ENCODE measurements at places on chromosomes 1 and 21.

GRCh38 chr1:247849616-247850015 lies 7.4 kb upstream of the TRIM58 start:
- DNase-seq = no peak

DNA sequence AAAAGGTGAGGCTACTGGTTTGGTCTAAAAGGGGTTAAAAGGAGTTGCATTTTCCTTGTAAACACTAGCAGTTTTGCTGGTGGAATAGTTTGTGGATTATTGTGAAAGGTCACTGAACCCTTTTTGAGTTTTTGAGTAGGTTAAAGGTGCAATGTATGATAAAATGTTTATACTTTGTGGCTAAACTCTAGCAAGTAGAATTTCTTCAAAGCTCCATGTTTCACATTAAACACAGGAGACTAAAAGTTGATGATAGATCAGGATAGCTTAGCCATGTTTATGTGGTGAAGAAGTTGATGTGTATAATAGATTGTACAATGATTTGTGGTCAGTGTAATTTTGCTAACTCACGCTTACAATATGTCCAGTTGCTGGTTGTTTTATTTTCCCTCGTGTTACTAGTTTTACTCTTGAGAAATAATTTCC lies 13.1 kb downstream of the ZNF326 start:
- no peak for DNase-seq

DNA sequence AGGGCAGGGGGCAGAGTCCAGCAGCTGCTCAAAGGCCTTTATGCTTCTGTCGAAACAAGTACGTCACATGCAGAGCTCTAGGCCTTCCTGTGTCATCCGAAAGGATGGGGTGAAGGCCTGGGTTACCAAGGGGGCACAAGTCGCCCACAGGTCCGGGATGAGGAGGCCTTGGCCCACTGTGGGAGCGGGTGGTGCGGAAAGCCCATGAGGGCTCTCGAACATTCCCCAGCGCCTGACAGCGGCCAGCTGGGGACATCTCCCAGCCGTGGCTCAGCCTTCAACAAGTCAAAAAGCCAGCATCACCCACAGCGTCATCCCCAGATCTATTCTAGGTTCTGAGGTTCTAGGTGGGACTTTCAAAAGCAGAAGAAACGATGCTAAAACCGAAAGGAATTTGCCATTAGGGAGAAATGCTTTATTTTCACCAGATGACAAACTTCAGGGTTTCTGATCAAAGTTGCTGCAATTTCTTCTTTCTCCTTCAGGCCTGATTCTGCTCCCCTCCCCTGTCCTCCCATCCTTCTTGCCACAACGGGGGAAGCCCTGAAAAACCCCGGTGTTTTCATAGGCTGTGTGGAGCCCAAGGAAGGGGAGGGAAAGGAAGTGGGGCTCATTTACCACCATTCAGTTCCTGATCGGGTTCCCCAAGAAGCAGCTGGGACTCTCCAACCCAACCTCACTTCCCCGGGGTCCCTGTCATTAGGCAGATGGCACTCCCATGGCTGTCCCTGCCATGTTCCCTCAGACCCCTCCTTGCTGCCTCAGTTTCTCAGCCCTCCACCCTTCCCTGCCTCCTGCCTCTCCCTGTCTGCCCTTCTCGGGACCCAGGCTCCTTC lies 17.6 kb downstream of the GPR137B start:
- no peak for DNase-seq

DNA sequence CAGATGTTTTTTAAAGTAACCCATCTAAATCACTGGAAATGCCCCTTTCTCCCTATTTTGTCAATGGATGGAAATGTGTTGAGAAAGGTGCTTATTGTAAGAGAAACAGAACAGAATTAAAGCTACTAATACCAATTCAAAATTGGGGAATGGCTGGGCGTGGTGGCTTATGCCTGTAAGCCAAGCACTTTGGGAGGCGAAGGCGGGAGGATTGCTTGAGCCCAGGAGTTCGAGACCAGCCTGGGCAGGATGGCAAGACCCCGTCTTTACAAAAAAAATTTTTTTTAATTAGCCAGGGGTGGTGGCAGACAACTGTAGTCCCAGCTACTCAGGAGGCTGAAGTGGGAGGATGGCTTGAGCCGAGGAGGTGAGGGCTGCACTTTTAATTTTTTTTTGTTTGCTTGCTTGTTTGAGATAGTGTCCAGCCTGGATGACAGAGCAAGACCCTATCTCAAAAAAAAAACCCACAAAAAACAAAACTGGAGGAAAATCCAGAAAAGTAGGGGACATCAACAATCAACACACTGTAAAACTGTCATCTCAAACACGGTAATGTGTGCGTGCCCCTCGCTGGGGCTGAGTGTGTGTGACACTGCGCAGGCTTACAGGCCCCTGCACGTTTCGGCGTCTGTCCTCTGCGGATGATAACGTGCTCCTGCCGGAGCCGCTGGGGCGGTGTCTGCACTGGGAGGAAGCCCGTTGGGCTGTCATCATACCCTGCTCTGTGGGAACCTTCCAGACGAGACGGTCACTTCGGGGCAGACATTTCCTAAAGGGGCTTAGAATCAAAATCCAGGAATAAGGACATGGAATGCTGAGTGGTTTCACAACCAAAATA lies 11.6 kb upstream of the POFUT2 start:
- DNase-seq = no peak

GRCh38 chr1:63746129-63746864 lies 27.5 kb upstream of the ROR1 start:
- DNase-seq = peak; percentile 24

GRCh38 chr1:150621497-150622302 lies 7.7 kb downstream of the ENSA start:
- peak; percentile 40 for DNase-seq

DNA sequence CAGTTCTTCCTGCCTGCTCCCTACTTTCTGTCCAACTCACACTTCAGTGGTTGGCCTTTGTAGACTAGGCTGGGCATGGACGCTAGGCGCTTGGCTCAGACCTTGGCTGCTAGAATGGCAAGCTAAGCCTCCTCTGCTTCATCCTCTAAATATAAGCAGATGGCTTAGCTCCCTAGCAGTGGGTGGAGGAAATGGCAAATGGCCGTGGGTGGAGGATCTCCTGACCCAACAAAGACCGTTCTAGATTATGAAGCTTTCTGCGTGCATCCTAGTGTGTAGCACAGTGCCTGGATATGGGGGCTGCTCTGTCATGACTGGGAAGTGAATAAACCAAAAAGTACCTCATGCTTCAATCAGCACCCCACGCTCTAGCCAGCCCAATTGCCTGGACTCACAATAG lies 10.4 kb upstream of the ETV3L start:
- no peak for DNase-seq

- no peak for DNase-seq
Observed at GRCh38 chr1:183630748-183631147, 4.8 kb downstream of the ARPC5 start.

DNA sequence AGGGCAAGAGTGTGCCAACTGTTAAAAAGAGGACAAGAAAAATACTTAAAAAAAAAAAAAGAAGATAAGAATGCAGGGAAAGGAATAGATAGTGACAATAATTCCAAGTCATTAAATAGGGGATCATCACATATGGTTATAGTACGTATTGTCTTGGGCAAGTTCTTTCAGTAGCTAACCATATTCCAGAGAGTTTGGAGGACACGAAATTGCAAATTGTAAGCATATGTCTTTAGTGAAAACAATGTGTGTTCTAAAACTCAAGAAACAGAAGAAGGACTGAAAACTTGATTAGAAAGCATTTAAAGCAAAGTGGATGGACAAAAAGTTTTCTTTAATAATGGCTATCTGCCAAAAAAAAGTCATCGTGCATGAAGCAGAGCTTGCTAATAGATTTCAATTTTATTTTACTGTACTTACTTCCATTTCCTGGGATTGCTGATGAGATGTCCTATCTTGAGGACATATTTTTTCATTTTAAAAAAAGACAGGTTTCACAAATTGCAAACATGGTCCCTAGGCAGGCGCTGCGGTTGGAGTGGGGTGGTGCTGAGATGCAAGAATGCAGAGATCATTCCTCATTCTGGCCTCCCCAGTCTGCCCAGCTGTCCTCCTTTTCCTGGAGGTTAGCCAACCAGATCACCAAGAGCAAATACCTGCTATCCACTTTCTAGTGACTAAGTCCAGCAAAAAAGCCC lies 11.9 kb downstream of the TSPAN2 start:
- DNase-seq = no peak

DNA sequence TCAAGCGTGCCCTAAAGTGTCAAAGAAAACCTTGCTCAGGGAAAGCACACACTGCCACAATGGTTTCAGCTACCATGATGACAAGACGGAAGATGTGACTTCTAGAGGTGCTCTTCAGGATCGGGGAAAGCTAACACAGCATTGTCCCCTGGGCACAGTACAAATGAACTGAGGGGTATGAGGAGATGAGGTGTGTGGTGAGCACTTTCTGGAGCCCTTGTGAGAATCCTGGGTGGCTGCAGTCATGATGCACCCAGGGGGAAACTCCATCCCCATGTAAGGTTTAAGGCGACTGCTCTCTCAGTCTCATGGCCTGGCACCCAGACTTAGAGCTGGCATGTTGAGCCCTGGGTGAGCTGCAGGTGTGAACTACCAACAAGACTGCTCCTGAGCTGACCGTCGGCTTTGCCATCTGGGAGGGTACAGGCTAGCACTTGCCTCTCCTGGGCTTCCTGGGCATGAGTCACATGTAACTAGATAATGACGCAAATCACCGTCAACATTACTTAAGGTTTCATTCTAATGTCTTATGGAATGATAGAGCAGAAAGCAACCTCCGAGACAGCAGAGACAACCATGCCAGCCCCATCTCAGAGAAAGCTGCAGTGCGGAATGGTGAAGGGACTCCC lies 144.6 kb downstream of the CLIC6 start:
- DNase-seq = no peak

All from SK-N-DZ (cell line).